Spinal cord (tissue), 10 donors: ENCODE measurements at places on chromosomes 12 and 14. TPM values are rescaled to one million over a fixed set of nuclear protein-coding genes. Genes with fewer than 3 reads are reported as not detected.

Gene IAPP
- not detected for total RNA-seq

Gene KRT4
- total RNA-seq, result 0.11 TPM

Gene AMN
- 0.39 TPM for total RNA-seq

- no peak for DNase-seq
Observed at GRCh38 chr14:50828721-50829488, 2.1 kb downstream of the NIN start.

DNA sequence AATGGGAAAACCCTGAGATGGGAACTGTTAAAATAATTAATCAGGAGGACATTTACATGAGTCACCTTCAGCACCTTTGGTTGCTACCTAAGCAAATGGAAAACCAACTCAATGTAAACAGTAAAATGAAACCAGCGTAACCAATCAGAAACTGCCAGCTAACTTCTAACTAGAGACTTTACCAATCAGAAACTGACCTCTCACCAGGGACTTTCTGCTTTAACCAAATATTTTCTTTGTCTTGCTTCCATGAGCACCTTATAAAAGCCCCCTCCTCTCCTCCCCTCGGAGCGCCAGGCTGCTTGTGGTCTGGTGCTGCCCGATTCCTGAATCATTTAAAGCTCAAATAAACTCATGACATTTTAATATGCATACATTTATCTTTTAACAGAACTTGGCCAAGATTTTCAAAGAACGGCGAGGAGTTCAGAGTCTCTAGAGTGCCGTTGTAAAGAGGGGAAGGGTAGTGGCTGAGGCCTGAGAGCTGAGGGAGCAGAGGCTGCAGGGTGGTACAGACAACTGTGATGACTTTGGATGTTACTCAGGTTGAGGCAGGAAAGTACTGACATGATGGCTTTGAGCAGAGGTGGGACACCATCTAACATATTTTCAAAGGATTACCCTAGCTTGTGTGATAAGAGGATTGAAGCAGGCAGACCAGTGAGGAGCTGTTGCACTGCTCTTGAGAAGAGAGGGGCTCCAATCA, 183.6 kb downstream of the CRADD start:
- DNase-seq, result no peak

DNA sequence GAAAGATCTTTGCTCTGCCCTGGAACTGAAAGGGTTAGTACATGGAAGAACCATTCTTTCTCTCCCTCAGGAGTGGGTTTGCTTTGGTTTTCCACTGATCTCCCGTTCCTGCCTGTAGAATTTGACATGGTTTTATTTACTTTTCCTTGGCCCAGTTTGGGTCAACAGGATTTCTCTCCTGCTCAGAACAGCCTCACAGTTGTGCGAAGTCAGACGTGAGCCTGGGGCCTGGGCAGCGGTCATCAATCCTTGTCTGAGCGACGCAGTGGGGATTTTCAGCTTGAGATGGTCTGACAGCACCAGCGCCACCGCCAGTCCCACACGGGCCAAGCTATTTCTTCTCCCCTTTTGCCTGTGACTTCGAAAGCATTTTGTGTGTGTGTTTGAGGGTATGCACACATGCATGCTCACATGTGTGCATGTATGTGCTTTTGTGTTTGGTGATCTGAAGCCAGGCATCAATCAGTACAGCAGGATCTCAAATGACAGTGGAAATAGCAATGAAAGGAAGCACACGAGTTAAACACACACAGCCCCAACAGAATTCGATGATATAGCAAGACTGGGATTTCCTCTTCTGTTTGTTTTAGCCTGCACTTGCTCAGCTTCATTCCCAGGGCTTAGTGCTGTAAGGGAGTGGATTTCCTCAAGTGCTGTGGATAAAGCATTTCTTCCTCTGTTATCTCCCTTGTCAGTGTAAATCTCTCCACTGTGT, 58.3 kb downstream of the SMOC1 start:
- DNase-seq, result no peak

GRCh38 chr12:128578045-128578444, 245.7 kb downstream of the SLC15A4 start:
- DNase-seq, result no peak

DNA sequence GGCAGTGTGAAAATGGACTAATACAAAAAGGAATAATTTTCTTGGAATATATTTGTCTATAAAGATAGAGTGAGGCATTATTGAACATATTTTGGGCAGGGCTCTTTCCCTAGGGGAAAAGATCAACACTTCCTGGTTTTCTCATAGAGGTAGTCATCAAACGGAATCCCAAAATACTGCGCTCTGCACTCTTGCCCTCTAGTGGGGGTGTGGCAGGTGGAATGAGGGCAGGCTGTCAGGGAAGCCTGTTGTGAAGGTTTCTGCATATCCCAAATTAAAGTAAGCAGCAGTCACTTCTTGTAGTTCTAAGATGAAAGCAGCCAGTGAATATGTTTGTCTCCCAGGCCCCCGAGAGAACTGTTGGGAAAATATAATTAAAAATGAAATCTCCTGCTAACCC, 666.8 kb upstream of the TMEM132C start:
- DNase-seq, result no peak
